GDM1 (cell line): ENCODE measurements at places on chromosomes 4 and X.
A peak's percentile ranks its signal among the peaks of the same experiment; 100 is the strongest.

- DNase-seq: no peak
Observed at GRCh38 chr4:74794382-74795010, at the start of gene BTC. BTC (minus strand) TSS chr4:74794523; CDS start chr4:74794325, 198 bp downstream.

GRCh38 chrX:20211261-20211786 lies 55.4 kb downstream of the RPS6KA3 start:
- DNase-seq: no peak

DNA sequence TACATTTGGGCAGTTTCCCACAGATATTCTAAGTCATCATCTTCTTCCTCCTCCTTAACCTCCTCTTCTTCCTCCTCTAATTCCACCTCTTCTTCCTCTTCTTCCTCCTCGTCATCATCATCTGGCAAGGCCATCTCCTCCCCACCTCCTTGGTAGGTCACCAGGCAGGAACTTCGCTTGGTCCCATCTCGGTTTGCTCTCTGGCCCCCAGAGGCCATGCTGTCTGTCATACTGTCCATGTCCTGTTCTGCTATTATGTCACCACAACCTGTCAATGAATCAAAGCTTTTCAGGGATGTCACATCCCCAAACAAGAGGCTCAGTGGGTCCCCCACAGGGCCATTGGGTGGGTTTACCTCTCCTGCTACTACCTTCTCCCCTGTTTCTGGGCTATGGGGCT lies 13.5 kb downstream of the AMER1 start:
- DNase-seq: no peak

DNA sequence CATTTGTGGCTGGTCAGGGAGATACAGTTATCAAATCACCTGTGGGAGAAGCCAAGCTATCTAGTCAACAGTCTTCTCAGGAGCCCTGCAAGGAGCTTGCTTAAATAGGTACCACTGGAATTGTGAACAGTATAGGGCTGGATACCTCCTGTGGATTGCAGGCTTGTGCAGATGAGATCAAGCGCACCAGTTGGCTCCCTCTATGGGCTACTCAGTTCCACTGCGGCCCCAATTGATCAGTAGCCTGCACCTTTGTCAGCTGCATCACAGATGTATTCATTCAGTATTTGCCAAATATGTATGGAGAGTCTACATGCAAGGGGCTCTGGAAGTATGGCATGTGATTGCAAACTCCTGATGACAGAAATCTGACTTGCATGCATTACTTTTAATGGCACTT lies 28.6 kb downstream of the TEX13A start:
- no peak for DNase-seq

DNA sequence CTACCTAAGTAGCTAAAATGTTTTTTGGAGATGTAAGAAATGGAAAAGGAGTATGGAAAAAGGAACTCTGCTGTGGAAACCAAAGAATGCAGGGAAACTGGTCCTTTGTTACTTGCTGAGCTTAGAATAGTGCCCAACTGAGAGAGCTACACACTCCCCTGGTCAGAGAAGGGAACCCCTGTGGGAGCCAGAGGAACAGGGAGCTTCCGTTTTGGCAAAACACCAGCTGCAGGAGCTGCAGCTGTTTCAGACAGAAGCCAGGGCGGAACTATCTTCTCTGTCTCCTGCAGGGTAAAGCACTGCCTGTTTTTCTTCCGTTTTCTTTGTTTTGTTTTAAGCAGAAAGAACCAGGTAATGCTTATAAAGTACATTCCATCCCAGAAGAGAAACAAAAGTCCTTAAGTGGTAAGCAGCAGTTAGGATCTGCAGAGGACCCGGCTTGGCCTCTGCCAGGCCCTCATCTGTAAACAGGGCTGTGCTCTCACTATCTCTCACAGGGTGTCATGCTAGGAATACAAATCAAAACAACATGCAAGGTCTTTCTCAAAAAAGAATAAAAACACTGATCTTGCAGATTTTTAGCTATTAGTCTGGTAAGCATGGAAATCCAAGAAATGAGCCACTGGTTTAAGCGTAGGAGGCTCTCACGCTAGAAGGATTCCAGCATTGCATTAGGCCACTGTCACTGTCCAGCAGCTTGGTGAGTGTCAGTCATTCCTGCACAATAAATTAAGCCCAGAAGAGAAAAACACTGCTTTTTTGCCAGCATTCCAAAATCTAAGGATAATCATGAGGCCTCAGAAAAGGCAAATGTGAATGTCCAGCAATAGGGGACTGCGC lies 76.1 kb downstream of the CHST7 start:
- DNase-seq: peak; percentile 55

DNA sequence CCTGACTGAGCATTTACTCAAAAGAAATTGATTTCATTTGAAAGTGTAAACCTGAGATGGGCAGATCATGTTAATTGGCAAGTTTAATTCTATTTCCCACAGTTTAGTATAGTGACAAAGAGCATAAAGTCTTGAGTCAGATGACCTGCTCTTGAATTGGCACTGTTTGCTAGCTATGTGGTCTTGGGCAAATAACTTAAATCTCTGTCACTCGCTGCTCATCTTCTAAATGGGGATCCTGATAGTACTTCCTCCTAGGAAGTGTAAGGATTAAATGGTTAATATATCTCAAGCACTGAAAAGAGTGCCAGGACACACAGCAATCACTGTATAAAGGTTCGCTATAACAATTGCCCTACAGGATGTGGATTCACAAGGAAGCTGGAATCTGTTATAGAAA lies 242.8 kb upstream of the JADE1 start:
- no peak for DNase-seq

- no peak for DNase-seq
Observed at GRCh38 chr4:42512226-42512625, 114.9 kb downstream of the SHISA3 start.

GRCh38 chr4:126895988-126896570 lies 736.7 kb upstream of the INTU start:
- DNase-seq: no peak

- DNase-seq: no peak
Observed at GRCh38 chr4:185885075-185885474, 73.1 kb upstream of the SORBS2 start.

DNA sequence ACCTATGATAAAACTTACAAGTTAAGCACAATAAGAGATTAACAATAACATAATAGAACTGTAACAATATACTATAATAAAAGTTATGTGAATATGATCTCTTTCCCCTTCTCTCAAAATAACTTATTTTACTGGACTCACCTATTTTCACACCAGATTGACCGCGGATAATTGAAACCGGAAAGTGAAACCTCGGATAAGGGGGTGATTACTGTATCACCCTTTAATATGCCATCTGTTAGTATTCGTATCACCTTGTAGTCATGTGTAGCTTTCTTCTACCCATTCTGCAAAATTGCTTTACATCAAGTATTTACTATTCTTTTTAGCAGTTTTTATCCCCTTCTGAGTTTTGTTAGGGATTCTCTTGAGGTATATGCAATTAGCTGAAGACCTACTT lies 1.8 kb downstream of the SPCS3 start:
- no peak for DNase-seq

- peak; percentile 17 for DNase-seq
Observed at GRCh38 chr4:40199999-40200874, 3.4 kb downstream of the RHOH start.

- no peak for DNase-seq
Observed at GRCh38 chrX:70456256-70456655, 11.6 kb downstream of the DLG3 start.

- DNase-seq: no peak
Observed at GRCh38 chr4:111937368-111937767, 207.9 kb upstream of the FAM241A start.

- DNase-seq: no peak
Observed at GRCh38 chr4:38034986-38035882, 75.0 kb downstream of the PTTG2 start.

- DNase-seq: no peak
Observed at GRCh38 chr4:186900984-186901383, 177.3 kb upstream of the FAT1 start.

- DNase-seq: peak; percentile 43
Observed at GRCh38 chr4:54318904-54319303, 89.8 kb downstream of the PDGFRA start.

DNA sequence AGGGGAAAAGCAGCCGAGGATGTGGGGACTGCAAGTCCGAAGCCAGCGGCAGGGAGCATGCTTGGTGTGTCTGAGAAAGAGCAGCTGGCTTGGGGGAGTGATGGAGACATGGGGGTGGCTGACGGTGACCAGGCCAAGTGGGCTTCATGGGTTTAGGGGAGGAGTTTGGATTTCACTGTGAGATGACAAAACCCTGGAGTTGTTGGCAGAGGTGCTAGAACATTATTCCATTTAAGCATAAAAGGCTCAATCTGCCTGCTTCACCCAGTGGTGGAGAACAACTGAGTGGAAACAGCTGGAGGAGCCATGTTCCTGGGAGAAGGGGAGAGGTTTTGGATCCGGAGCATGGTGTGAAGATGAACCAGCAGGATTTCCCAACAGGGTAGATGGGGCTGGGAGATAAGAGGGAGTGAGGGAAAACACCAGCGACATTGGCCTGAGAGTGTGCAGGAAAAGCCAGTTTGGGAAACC lies 318.0 kb upstream of the TAPT1 start:
- no peak for DNase-seq

GRCh38 chrX:38599796-38600755 lies 38.7 kb downstream of the TSPAN7 start:
- DNase-seq: no peak

DNA sequence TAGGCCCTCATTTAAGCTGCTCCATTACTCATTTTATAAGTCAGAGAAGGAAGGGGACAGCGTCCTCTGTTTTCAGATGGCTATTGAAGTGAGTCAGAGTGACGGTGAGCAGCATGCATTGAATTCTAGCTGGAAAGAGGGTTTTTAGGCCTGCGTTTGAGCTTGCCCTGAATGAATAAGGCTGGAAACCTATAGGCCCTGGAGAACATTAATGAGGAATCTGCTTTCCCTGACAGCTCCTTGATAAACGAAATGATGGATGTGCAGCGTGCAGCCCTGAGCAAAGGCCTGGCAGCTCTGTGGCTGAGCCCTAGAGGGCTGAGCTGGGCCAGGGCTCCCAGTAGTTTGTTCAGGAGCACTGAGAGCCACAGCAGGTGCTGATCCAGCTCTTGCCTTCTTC lies 33.4 kb downstream of the TBL1X start:
- DNase-seq: no peak

GRCh38 chr4:99104153-99104552 lies 15.6 kb upstream of the ADH5 start:
- no peak for DNase-seq

GRCh38 chr4:6325788-6326290 lies 56.2 kb downstream of the WFS1 start:
- no peak for DNase-seq

- no peak for DNase-seq
Observed at GRCh38 chr4:123127875-123128274, 205.5 kb upstream of the NUDT6 start.

GRCh38 chr4:36172656-36173055 lies 71.7 kb downstream of the ARAP2 start:
- DNase-seq: no peak

GRCh38 chr4:184265546-184266351 lies 48.1 kb upstream of the ENPP6 start:
- DNase-seq: no peak

DNA sequence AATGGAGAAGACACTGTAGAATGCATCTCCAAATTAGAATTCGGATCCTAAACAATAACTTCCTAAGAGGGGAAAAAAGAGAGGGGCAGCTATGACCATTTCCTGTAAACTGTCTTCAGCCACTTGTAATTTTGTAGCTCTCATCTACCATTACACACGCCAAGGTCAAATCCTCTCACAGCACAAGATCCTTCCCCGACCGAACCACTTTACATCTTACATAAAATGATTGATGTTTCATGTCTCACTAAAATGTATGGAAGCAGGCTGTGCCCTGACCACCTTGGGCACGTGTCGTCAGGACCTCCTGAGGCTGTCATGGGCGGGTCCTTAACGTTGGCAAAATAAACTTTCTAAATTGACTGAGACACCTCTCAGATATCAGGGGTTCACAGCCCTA lies 24.1 kb upstream of the PBDC1 start:
- DNase-seq: no peak

DNA sequence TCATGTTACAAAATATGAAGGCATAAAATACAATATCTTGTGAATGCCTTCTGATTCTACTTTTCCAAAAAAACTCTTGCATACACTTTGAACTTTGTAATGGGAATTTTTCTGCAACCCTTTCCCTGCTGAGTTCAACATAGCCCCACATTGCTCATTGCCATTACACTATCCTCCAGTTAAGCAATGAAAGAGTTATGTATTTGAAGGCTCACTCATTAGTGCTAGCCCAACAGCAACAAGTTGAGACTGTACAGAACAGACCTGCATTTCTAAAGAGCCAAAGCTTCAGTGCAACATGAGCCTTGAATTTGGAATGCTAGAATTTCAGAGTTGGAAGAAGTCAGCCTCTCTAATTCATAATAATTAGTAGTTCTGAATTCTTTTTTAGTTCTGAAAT lies 44.4 kb upstream of the STAG2 start:
- no peak for DNase-seq

DNA sequence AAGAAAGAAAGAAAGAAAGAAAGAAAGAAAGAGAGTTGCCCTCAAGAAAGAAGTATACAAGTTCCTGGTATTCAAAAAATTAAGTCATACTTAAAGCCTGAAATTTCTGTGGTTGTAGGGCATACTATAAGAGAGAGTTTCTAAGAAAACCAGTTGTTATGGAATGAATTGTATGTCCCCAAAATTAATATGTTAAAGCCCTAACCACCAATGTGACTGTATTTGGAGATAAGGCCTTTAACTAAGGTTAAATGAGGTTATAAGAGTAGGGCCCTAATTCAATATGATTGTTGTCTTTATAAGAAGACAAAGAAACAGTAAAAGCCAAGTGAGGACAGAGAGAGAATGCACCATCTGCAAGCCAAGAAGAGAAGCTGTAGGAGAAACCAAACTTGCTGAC lies 521.1 kb downstream of the CCSER1 start:
- DNase-seq: no peak

- DNase-seq: no peak
Observed at GRCh38 chr4:108181704-108182103, 13.0 kb upstream of the LEF1 start.

GRCh38 chrX:154402622-154403127 lies 4.5 kb downstream of the RPL10 start:
- DNase-seq: no peak

GRCh38 chr4:23070848-23071570 lies 378.3 kb downstream of the GBA3 start:
- DNase-seq: no peak
